T-helper 2 cell (primary cell): ENCODE measurements at places on chromosomes 13 and 19.

- DNase-seq = no peak
Observed at GRCh38 chr13:111403266-111403665, 82.8 kb downstream of the TEX29 start.

- DNase-seq = no peak
Observed at GRCh38 chr19:17116996-17117702, 41.6 kb downstream of the MYO9B start.

DNA sequence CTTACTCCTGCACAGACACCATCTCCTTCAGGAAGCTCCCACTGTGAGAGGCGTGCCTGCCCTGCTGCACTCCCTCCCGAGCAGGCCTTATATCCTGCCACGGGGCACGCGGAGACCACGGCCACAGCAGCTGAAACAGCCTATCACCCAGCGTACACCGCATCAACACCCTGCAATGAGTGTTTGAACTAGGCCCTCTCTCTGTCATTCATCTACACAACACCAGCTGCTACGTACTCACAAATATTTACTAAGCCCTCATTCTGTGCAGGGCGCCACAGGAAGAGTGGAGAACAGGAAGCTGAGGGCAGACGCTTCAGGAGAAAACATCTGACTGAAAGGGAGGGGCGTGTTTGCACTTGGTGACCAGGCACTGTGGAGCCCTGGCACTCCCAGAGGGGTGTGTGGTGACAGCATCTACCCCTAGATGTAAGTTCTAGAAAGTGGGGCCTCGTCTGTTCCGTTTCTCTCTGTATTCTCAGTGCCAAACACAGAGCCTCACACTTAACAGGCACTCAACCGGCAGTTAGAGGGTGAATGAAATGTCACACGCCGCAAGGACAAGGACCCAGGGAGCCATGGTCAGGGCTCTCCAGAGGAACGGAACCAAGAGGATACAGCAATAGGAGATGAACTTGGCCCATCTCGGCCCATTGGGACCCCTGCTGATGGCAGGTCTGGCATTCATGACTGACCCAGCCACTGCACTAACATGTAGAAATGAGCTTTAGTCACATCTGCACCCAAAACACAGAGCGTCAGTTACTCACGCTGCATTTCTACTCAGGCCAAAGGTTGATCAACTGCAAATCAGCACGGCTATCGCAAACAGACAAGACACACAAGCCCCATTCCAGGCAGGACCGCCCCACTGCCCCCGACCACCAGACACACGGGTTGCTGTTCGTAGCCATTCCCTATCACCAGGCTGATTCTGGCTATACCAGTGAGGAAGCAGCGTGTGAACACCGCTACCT is 15.7 kb downstream of the RANBP3 start:
- DNase-seq = peak; percentile 60

GRCh38 chr13:43730642-43731041 is 56.1 kb downstream of the ENOX1 start:
- DNase-seq = no peak

- DNase-seq = no peak
Observed at GRCh38 chr13:91572439-91572838, 174.0 kb downstream of the GPC5 start.

DNA sequence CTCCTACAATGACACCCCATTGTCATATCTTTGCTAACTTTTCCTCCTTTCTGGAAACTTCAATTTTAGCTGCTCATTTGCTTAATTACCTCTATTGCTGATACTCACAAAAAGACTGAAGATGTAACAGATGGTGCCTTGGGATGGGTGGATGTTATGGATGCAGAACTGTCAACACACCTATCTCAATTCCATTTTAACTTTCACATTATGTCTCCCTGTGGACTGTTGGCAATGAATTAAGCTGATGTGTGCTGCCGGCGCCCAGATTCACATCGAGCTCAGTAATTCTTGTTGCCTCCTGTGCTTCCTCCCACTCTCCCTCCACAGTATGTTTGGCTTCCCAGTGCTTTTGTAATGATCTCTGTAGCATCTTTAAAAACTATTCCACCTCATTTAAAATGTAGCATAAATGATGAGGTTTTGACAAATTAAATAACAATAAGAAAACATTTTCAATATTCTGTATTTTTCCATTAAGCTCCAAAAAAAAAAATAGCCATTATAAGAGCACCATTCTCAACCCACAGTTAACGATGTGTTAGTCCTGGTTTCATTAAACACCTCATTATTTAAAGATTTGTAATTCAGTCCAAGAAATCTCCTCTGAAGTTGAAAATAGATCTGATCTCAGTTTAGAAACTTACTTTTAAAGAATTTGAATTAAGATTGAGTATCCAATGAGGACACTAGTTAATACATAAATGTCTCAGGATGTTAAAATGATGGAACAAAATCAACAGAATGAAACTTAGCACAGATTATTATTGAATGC is 99.9 kb upstream of the FAM216B start:
- no peak for DNase-seq
